ENCODE measurements at places on chromosomes 12 and 14.

DNA sequence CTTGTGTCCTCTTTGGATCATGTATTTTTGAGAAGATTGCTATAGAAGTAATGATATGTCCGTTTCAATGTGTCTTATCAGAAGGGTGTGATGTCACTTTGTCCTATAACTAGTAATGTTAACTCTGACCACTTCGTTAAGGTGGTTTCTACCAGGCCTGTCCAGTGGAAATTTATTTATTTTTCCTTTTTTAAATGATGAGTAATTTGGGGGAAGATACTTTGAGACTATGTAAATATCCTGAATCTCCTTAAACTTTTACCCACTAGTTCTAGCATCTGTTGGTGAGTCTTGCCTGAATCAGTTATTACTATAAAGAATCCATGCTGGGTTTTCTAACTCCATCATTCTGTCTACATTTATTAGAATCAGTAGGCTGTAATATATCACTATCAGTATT lies 15.3 kb downstream of the EP400 start:
- DNase-seq, result no peak

DNA sequence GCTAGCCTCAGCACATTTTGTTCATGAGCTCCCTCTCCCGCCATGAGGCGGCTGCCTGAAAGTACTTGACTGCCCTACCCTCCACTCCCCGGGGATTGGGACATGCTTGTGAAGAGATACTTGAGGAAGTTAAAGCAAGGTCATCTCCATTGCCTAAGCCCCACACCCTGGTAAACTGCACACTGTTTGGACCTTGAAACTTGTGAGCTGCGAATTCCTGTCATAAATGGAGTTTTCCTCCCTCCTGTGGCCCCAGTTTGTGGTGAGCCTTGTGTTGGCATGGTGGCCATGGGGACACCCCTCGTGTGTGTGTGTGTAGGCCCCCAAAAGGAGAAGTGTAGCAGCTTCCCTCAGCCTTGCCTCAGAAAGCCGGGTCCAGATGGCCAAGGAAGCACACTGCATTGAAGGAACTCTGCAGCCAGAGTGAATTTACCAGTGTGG lies 395.5 kb downstream of the ZFP36L1 start:
- DNase-seq, result no peak

GRCh38 chr14:96215452-96216244 lies 11.0 kb downstream of the BDKRB2 start:
- no peak for DNase-seq

GRCh38 chr12:74111688-74112360 lies 425.8 kb upstream of the ATXN7L3B start:
- peak; percentile 9 for DNase-seq

DNA sequence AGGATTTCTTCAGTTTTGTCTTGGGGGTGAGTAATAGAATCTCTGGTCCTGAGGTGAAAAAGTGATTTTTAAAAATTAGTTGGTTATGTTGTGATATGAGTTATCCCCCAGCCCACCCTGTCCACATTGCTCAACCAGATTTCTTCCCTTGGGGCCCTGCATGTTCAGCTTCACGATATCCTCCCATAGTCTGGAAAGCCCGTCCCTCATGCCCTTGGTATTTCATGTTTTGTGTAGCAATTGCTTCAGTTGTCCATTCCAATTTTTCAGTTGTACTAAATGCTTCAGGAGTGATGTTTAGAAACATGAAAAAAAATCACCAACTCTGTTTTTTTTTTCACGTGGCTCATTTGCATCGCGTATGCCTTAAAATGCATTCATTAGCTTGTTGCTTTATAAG lies 17.5 kb upstream of the BICD1 start:
- no peak for DNase-seq

DNA sequence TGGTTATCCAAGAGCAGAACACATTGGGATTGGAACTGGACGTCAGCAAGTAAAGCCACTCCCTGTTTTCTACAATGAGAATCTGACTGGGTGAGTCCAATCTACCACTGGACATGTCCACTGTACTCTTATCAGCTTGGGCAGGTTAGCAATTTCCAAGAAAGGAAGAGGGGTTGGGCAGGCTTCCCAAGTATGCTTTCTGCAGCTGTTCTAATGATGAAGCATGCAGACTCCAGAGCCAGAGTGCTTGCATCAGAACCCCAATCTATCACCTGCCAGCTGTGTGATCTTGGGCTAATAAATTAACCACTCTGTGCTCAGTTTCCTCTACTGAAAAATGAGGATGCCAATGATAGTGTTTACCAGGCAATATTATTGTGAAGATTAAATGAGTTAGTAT lies 92.0 kb downstream of the EMP1 start:
- DNase-seq, result no peak
